ENCODE measurements at places on chromosomes 3 and 15. TPM values are rescaled to one million over a fixed set of nuclear protein-coding genes. Genes with fewer than 3 reads are reported as not detected.

The CEMIP gene
- total RNA-seq, result not detected

The HESX1 gene
- 1.6 TPM for total RNA-seq

The SAMD7 gene
- total RNA-seq, result not detected

The CCRL2 gene
- total RNA-seq, result 1.4 TPM

The TRPM1 gene
- total RNA-seq, result not detected

The SLC28A2 gene
- not detected for total RNA-seq

The TMEM158 gene
- 7.3 TPM for total RNA-seq

The HYAL1 gene
- 1.6 TPM for total RNA-seq

The CHRD gene
- 2.4 TPM for total RNA-seq

The MKRN3 gene
- 0.85 TPM for total RNA-seq

The IMPG2 gene
- total RNA-seq, result 0.74 TPM

DNA sequence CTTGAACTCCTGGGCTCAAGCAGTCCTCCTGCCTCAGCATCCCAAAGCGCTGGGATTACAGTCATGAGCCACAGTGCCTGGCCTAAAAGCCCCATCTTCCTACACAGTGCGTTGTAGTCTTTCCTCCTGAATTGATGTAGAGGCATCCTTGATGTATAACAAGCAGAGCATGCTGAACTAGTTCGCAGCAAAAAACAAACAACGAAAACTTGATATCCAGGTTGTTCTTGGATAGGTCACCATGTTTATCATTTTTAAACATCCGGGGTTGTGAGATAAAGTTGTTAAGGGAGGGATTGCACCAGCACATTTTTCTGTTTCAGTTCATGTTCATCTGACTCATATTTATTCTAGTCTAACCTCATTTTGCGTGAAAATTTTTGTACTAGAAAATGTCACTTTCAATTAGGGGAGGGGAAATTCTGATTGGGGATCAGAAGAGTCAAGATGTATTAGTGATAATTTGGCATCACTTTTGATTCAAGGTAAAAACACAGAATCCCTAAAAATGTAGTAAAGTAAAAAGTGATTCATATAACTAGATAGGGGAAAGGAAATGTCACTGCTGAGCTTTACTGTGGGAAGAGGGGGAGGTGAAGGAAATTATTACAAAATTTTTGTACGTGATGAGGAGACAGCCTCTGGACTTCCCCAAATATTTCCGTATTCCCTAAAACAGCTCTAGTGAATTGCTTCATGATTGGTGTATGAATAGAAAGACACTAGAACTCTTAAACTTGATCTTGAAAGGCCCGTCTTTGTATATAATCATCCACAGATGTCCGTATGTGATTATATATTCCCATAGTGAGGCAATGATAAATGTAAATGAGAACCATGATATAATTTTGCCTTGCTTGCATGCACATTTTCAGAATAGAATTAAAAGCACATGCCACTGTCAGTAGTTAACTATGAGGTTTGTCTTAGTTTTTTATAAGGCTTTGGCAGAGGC, 22.9 kb downstream of the RAB8B start:
- H3K4me1 ChIP-seq, result peaks cover 42% of the 10 kb centered on the region
- no peak overlapping the region for H3K4me3 ChIP-seq
- H3K36me3 ChIP-seq, result peaks cover 7% of the 10 kb centered on the region
- no peak overlapping the region for H3K27ac ChIP-seq
- DNase-seq, result no peak

DNA sequence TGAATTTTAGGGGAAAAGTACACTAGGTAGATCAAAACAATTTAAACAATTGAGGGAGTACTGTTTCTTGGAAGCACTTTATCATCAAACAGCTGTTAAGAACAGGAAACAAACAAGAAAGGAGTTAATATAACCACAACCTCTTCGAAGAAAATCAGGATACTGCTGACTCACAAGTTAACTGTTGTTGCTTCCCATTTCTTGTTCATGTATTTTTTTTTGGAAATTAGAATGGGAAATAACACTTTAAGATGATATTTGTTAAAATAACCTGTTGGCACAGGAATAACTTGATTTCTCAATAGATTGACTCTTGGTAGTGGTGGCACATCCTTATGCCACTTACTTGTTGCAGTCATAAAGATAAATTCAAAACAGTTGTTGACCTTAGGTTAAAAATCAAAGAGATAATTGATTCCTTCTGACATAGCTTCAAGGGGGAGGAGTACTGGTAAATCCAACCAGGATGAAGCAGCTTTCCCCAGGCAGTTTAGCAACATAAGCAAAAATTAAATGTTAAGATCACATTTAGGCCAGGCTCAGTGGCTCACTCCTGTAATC, 3.3 kb downstream of the BNIP2 start:
- peak overlapping the region; percentile 13 for H3K4me3 ChIP-seq
- DNase-seq, result no peak
- peaks cover 8% of the 10 kb centered on the region for H3K27me3 ChIP-seq
- H3K4me1 ChIP-seq, result peaks cover 33% of the 10 kb centered on the region

DNA sequence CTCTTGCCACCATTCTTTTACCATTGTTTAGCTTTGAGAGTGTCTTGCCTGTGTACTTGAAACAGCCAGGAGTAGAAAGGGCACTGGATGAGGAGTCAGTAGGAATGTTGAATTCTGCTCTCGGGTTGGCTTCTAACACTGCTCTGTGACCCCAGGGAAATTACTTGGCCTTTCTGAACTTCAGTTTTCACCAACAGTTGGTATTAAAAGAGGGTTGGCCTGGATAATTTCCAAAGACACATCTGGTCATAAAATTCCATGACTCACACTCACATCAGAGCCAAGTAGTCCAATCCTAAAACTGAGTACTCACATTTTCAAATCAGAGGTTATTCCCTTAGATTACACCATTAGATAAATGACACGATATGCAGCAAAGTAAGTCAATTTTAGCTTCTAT, 141.6 kb downstream of the ECT2 start:
- H3K27me3 ChIP-seq, result no peaks in the 10 kb centered on the region
- H3K4me3 ChIP-seq, result no peak overlapping the region
- H3K4me1 ChIP-seq, result no peaks in the 10 kb centered on the region
- H3K36me3 ChIP-seq, result no peaks in the 10 kb centered on the region
- no peak overlapping the region for H3K27ac ChIP-seq

- no peak for DNase-seq
- H3K4me1 ChIP-seq, result no peaks in the 10 kb centered on the region
- no peak overlapping the region for H3K27ac ChIP-seq
- H3K4me3 ChIP-seq, result no peak overlapping the region
- no peaks in the 10 kb centered on the region for H3K27me3 ChIP-seq
These were observed 290.2 kb upstream of the KCNMB2 start for GRCh38 chr3:178246004-178246403.

DNA sequence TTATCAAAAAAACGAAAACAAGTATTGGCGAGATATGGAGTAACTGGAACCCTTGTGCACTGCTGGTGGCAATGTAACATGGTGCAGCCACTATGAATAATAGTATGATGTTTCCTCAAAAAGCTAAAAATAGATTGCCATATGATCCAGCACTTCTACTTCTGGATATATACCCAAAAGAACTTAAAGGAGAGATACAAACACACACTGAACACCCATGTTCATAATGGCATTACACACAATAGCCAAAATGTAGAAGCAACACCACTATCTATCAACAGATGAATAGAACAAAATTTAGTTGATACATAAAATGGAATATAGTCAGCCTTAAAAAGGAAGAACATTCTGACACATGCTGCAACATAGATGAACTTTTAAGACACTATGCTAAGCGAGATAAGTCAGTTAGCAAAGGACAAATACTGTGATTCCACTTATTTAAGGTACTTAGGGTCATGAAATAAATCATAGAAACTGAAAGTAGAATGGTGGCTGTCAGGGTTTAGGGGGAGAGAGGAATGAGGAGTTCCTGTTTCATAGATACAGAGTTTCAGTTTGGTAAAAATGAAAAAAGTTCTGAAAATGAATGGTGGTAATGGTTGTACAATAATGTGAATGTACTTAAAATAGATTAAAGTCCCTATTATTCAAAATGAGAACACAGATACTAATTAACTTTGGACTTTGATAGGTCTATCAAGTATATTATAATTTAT, 59.4 kb upstream of the IMPG2 start:
- no peak overlapping the region for H3K4me3 ChIP-seq
- H3K27ac ChIP-seq, result no peak overlapping the region
- DNase-seq, result no peak
- peaks cover 8% of the 10 kb centered on the region for H3K4me1 ChIP-seq
- peaks cover 12% of the 10 kb centered on the region for H3K36me3 ChIP-seq

- H3K27me3 ChIP-seq, result peaks cover 10% of the 10 kb centered on the region
- no peak overlapping the region for H3K27ac ChIP-seq
- H3K4me3 ChIP-seq, result no peak overlapping the region
- peak; percentile 27 for DNase-seq
- H3K36me3 ChIP-seq, result peaks cover 8% of the 10 kb centered on the region
These were observed 24.3 kb downstream of the VIPR1 start for GRCh38 chr3:42526616-42527367.

GRCh38 chr3:97793420-97794019, 28.3 kb upstream of the CRYBG3 start:
- H3K4me3 ChIP-seq, result no peak overlapping the region
- no peak overlapping the region for H3K27ac ChIP-seq
- no peaks in the 10 kb centered on the region for H3K36me3 ChIP-seq
- no peak for DNase-seq
- peaks cover 7% of the 10 kb centered on the region for H3K4me1 ChIP-seq

GRCh38 chr15:72740219-72740618, 43.3 kb downstream of the ADPGK start:
- no peak overlapping the region for H3K4me3 ChIP-seq
- H3K27me3 ChIP-seq, result no peaks in the 10 kb centered on the region
- no peaks in the 10 kb centered on the region for H3K4me1 ChIP-seq
- H3K36me3 ChIP-seq, result peaks cover 20% of the 10 kb centered on the region
- H3K27ac ChIP-seq, result no peak overlapping the region
- DNase-seq, result no peak
